T1000 (cell line): ENCODE measurements at places on chromosomes 12 and 14.

GRCh38 chr14:60381909-60382308, 104.0 kb downstream of the C14orf39 start:
- no peak for DNase-seq

DNA sequence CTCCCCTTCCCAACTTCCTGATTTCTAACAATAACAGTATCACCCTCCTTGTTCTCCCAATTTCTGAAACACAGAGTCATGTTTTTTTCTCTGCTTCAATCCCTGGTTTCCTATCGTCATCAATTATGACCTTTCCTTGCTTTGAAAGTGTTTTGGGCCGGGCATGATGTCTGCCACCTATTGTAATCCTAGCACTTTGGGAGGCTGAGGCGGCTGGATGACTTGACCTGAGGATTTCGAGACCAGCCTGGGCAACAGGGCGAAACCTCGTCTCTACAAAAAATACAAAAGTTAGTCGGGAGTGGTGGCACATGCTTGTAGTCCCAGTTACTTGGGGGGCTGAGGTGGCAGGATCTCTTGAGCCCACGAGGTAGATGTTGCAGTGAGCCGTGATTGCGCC, 12.6 kb upstream of the GPR162 start:
- no peak for DNase-seq

GRCh38 chr12:69324797-69325466, 23.2 kb upstream of the LYZ start:
- DNase-seq = no peak

DNA sequence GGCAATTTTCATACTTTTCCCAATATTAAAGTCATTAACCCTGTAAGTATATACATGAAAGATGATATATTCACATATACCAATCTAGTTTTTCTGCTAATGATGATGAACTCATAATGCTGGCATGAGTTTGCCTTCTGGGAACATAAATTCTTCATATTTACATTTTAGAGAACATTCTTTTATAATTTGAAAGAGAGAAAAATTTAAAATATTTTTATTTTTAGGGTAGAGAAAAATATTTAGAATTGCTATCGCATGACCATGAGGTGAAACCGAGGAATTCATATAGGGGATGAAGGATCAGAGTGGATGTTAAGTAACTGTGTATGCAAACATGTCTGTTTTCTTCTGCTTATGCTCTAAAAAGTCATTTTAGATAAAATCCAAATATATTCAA, 825.3 kb upstream of the FLRT2 start:
- DNase-seq = no peak

GRCh38 chr14:92956961-92957360, 34.0 kb downstream of the CHGA start:
- DNase-seq = no peak

DNA sequence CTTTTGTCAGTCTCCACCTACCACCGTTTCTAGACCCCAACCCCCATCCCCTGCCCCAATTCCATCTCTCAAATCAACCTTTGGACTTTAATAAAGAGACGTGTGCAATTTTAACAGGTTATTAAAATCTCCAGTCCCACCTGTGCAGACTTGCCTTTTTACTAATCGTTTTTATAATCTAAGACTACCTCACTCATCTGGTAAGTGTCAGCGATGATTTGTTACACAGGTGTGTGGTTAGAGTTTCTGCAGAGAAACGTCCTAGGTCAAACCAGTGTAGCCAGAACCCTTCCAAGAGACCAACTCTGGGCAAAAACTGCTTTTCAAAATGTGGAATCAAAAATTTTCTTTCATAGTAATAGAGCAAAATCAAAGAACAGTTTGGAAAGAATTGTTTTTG, 60.4 kb upstream of the PELI2 start:
- no peak for DNase-seq
